Common myeloid progenitor, CD34-positive (primary cell): ENCODE measurements at places on chromosomes 13 and 19.

- no peak for DNase-seq
Measured at GRCh38 chr13:104593251-104593576, 1527.0 kb upstream of the SLC10A2 start.

DNA sequence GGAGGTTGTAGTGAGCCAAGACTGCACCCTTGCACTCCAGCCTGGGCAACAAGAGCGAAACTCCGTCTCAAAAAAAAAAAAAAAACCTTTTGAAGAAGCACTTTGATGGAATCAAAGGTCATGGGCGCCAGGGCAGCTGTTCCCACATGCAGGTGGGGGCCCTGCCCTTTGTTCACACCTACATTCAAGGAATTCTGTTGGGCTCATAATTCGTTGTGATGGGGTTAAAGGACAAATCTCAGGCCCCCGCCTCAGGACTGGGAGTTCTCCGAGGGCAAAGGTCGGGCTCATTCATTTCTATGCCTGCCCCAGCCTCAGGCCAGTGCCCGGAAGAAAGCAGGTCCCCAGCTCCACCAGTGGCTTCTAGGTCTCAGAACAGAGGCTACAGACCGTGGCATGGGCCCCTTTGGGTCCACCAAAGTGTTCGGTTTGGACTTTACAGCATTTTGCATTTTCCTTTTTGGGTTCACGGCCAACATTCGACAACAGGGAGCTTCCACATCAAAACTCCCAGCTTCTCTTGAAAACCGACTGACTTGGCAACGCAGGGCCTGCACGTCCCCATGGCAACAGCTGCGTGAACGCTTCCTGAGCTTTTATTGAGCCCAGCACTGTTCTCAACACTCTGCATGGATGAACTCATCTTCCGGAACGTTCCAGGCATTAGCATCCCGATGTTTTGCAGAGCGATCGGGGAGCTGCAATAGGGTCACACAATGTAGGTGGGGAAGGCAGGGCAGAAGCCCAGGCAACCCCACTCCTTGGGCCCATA lies 10.1 kb upstream of the GTF2F1 start:
- no peak for DNase-seq

GRCh38 chr13:90553159-90553558 lies 794.3 kb upstream of the MIR17HG start:
- DNase-seq: no peak

- peak; percentile 56 for DNase-seq
Measured at GRCh38 chr19:3586127-3586626, 899 bp downstream of the GIPC3 start.

DNA sequence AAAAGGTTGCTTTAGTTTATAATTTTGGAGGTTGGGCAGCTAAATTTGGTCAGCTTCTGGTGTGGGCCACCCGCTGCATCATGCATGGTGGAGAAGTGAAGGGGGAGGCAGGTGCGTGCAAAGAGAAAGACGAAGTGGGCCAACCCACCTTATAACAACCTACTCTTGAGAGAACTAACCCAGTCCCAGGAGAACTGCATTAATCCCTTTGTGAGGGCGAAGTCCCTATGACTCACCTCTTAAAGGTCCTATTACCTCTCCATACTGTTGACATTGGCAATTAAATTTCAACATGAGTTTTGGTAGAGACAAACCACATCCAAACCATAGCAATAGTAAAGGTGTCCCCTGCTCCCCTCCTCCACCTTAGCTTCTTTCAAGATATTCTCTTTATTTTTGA lies 7.7 kb upstream of the FGF9 start:
- no peak for DNase-seq
